ENCODE measurements at places on chromosomes 12 and 14.

DNA sequence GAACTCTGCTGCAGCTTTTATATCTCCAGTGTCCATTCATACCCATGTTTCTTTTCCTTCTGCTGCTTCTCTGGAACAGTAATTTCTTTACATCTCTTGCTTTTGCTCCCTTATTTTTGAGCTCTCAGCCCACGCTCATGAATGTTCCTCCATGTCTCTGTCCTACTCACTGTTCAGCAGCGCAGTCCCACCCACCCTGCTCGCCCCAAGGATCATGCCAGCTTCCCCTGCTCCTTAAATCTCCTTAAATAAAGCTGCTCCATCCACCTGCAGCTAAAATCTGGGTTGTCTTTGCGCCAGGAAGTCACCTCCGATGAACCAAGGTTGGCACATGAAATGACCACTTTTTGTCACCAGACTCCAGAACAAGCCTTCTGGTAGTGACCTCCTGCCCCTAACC, 201.1 kb upstream of the RGS6 start:
- no peak for DNase-seq

DNA sequence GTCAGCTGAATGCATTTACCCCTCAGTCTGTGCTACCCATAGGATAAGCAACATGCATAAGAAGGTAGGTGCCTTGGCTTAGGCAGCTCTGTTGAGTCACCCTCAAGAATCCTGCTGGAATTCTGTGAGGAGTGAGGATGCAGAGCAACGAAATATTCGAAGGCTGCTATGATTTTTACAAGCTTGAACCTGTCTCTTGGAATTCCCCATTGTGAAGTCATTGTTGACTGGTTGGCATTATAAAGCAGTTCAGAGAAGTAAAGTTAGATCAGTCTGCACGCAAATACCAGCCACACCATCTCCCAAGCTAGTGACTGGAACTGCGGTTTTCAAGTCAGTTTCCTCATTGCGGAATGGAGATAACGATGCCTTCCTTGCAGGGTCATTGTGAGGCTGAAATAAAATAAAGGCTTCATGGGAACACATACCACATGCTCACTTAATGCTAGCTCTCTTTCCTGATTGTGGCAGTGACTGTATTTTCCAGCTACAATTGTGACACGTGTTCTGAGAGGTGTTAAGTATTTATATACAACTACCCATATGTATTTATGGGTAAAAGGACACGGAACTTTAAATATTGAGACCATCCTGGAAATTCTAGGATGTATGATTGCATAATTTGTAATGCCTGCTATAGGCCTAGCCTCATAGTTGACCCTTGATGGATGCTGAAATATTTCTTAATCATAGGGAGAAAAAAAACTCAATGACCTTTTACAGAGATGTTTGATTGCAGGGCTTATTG, 96.7 kb downstream of the ETV6 start:
- DNase-seq, result no peak

- no peak for DNase-seq
Observed at GRCh38 chr12:95851606-95852005, 7.1 kb upstream of the SNRPF start.

DNA sequence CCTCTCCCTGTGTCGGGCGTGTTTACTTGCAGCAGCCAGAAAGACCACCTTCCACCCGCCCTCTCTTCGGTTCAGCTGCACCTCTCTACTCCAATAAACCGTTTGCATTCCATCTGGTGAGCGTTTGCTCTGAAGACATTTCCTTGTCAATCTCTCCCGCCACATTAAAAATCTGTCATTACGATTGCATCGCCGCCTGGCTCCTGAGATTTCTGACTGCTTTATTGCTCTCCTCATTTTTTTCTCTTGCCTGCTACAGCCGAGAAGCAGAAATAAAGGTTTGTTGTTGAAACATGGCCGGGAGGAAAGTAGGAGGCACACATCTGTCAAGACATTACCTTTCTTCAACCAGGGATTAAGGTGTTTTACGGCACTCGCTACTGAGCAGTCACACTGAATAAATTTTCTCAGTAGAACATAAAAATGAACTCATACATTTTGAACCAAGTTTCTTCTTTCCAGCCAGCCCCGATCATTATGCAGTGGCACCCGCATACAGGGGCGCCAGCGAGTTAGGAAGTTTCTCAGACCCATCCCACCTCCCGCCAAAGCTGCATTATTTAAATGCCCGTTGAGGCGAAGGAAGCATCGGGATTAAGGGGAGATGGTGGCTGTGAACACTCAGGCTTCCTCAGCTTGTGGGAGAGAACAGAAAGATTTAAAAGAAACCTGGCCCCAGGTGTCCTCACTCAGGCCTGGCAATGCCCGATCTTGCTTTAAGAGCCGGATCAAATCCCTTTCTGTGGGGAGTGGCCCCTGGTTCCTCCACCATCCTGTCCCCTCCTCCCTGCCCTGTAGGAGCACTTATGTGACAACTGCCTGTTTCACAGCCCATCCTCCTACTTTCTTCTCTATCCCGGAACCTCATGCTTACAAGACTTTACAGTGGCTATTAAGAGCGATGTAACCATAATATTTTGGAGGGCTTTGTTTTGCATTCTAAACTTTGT, 1108.9 kb downstream of the BCL11B start:
- no peak for DNase-seq

GRCh38 chr12:93784339-93785086, 107.3 kb downstream of the CRADD start:
- no peak for DNase-seq

- no peak for DNase-seq
Observed at GRCh38 chr12:77995436-77996167, 164.9 kb downstream of the NAV3 start.

DNA sequence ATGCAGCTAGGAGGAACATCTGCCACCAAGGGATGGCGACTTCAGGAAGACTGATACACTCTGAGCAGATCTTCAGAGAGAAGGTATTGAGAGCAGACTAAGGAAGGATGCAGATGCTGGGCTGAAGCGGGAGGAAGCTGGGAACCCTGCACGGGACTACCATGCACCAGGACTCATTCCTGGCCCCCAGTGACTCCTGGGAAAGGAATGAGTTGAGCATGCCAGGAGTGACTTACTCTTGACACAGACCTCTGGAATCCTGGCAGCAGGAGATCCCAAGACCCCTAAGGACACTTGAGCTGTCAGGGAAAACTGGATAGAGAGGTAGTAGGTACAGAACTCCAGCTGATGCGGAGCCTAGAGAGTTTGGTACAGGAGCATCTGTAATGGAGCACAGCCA, 336.1 kb downstream of the RPS29 start:
- DNase-seq, result no peak

- DNase-seq, result no peak
Observed at GRCh38 chr12:80411787-80412186, 32.2 kb upstream of the PTPRQ start.

DNA sequence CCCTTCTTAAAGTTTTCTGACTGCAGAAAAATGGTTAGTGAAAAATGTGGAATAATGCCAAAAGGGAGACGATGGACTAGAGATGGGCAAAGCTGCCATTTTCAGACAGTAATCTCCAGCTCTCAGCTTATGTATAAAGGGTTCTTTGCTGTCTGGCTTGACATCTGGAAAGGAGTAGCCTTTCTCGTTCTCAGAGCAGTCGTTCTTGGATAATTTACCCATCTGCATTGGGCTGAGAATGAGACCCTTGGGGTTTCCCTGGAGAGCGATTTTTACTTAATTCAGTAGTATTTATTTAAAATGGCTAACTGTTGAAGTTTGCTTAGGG, 1.2 kb downstream of the NUDT4 start:
- DNase-seq, result no peak

GRCh38 chr14:33911046-33911445, 39.8 kb downstream of the EGLN3 start:
- DNase-seq, result no peak

GRCh38 chr12:104455578-104456416, 951 bp upstream of the CHST11 start:
- DNase-seq, result no peak

DNA sequence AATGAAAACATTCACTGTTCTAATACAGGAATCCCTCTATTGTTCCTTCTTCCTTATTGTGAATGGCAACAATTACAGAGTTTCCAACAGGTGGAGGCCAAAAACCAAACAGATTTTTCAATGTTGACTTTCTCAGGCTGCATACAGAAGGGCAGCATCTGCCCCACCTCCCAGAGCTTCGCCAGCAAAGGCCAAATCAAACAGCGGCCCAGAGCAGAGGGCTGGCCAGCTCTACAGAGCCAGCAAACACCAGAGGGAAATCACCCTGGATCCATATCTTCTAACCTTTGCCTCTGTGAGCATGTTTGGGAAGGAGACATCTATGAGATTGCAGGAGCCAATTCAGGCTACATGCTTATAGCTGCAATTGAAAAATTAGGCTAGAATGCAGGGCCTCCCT, 4.4 kb upstream of the CRACR2A start:
- DNase-seq, result no peak

DNA sequence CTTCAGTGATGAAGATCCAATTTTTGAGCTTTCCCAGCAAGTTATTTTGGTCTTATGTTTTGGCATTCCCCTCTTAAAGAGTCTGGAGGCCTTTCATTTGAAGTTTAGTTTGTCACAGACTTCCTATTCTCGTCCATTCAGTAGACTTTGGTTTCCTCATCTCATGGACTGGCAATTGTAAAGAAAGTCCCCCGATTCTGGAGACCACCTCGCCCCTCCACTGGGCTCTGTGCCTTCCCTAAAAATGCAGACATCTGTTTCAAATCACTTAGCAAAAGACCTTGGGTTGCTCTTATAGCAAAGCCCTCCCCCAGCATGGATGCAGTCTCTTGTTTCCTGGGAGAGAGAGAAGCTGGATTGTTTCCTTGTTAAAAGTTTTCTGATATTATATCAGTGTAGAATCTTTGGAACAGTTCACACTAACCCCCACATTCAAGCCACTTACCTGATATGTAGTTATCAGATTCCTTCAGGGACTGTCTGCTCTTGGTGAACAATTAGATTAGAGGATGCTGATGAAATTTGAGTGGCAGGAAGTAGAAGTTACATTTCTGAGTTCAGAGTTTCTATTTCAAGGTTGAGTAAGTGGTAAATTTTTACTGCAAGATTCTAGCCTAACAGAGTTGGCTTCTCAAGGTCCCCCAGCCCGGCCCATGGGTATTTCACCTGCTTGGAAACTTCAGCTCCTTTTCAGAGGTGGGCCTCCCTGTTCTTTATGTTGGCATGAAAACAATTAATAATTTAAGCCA, 56.3 kb downstream of the PLXNC1 start:
- no peak for DNase-seq

- peak; percentile 65 for DNase-seq
Observed at GRCh38 chr14:54676812-54677708, 110.1 kb downstream of the SAMD4A start.

GRCh38 chr12:40390980-40391379, 166.2 kb downstream of the LRRK2 start:
- DNase-seq, result no peak

DNA sequence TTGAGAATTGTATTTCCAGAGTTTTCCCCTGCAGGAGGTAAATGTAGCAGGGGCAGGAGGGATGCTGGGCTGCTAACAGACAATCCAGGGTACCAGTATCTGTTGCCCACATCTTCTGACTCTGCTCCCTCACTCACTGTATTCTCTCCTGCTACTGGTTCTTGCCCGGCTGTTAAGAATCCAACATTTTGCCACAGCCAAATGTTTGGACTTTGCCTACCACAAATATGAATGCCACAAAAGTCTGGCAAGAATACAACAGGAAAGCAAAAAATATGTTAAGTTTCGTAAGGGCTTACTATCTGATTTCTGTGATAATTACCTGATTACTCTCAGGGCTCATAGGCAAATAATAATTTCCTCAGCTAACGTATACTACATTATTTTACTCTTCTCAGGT, 160.0 kb downstream of the BCAT1 start:
- DNase-seq, result no peak

- DNase-seq, result no peak
Observed at GRCh38 chr12:90064852-90065801, 356.5 kb upstream of the ATP2B1 start.

DNA sequence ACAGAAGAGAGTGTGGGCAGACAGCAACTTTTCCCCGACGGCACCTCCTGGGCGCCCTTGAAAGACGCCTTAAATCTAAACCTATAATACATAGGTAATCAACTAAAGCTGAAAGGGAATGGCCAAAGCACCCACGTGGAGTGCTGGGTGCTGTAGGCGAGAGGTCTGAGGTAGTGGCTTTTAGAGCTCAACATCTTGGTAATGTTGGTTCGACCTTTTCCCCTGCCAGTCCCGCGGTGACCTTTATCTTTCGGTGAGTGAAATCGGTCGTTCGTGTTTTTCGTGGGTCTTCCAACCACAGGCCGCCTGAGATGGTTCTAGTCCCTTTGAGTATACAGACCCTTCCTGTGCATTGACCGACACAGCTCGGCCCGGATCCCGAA, 9.1 kb downstream of the OR6S1 start:
- DNase-seq, result no peak

GRCh38 chr14:26526137-26526536, 71.7 kb downstream of the NOVA1 start:
- DNase-seq, result no peak

DNA sequence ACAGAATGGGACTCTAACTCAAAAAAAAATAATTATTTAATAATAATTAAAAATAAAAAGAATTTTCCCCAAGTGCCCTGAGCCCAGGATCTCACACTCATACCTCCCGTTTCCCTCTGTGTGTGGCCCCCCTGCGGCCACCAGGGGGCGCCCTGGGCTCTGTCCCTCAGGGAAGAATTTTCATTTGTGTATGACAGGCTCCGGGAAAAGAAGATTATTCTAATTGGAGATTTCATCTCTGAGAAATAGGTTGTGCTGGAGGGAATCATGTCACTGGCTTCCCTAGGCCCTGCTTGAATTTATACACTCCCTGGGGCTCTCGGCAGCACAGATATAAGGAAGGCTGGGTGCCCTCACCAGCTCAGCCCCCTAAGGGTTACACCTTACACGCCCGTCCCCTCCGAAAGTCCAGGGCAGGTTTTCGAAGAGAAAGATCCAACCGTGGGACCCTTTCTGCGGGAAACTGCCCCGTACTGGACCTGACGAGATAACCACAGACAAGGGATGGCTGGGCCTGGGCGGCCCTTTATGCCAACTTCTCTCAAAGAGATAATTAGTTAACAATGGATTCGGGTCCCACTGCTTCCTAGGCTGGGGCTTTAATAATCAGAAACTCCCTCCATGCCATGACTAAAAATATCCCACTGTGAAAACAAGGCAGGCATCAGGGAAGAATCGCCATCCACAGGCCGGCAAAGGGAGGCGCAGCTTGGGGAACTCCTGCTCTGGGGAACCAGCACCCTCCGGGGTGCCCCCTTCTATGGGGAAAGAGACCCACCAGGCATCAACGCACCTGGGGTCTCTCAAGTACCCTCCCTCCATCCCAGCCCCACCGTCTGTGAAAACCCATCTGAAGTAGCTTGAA, 80.7 kb downstream of the KDM2B start:
- peak; percentile 94 for DNase-seq

- DNase-seq, result no peak
Observed at GRCh38 chr14:73842201-73842600, 9.4 kb upstream of the PTGR2 start.

DNA sequence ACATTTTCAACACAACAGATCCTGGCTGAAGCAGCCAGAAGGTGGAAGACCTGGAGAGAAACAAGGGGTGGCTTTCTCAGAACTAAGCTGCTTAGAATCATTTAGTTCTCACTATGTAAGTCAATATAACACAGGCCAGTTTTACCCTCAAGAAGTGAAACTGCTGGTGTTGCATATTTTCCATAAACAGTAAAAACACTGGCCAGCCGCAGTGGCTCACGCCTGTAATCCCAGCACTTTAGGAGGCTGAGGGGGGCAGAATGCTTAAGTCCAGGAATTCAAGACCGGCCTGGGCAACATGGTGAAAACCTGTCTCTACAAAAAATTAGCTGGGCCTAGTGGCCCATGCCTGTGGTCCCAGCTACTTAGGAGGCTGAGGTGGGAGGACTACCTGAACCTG, 11.6 kb downstream of the STX2 start:
- no peak for DNase-seq

All from aorta (tissue), 5 donors.